Stimulated activated CD4-positive, alpha-beta T cell treated with anti-CD3 and anti-CD28 coated beads, Interleukin-2, amount 100 ng/mL, for 4 hours (primary cell): ENCODE measurements at places on chromosomes 4 and X.

GRCh38 chr4:173488074-173488473 lies 42.0 kb downstream of the HAND2 start:
- DNase-seq: no peak

- no peak for DNase-seq
These were observed 93.1 kb downstream of the PDLIM5 start for GRCh38 chr4:94544811-94545210.

DNA sequence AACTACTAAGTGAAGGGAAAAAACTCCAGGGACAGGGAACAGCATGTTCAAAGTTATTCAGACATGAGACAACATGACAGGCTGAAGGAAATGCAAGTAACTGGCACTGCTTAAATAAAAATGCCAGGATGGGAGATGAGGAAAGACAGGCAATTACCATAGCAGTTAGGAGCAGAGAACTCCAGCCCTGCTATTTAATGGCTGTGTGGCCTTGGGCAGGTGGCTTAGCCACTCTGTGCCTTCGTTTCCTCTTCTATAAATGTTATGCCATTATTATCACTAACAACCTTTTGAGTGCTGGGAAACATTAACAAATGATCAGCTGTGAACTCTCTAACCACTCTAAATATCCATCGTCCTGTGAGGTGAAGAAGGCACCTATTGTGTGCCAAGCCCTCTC lies 32.7 kb downstream of the PROM1 start:
- no peak for DNase-seq

DNA sequence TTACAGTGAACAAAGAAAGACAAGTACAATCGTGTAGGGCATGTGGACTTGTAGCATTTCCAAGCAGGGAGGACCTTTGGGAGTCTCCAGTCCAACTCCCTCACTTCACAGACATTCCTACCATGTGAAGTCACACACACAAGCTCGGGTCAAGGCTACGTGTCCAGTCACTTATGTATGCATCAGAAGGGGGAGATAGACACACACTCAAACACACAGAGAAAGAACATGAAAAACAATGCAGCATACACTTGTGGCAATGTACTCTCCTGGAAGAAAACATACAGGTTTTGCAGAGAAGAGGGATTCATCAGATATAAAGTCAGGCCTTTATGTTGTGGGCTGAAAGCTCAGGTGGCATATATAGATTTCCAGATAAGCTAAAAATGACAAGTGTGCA lies 136.1 kb upstream of the MID1 start:
- no peak for DNase-seq

- no peak for DNase-seq
These were observed 1012.1 kb upstream of the SLIT2 start for GRCh38 chr4:19239565-19239964.

GRCh38 chr4:5753366-5753765 lies 42.4 kb downstream of the EVC start:
- DNase-seq: no peak
